PC-3 (cell line): ENCODE measurements at places on chromosomes 6 and 20. TPM values are rescaled to one million over a fixed set of nuclear protein-coding genes. Genes with fewer than 3 reads are reported as not detected.

MRPS10 gene
- 72.2 and 82.1 TPM in 2 replicates for total RNA-seq

CCN6 gene
- total RNA-seq: not detected in 2 replicates

SRC gene
- total RNA-seq: 55.6 and 82.1 TPM in 2 replicates

FLOT1 gene
- 305 and 401 TPM in 2 replicates for total RNA-seq

SLC24A3 gene
- 0.11 TPM in 1 of 2 replicates, not detected in the other for total RNA-seq

TMEM244 gene
- not detected in 2 replicates for total RNA-seq

C6orf58 gene
- total RNA-seq: not detected in 2 replicates

ABCF1 gene
- total RNA-seq: 67.3 and 77.3 TPM in 2 replicates

ACTL10 gene
- total RNA-seq: 1.6 and 2.8 TPM in 2 replicates

TUBB2B gene
- total RNA-seq: 5.1 and 6.5 TPM in 2 replicates

VSX1 gene
- total RNA-seq: not detected in 2 replicates

RIN2 gene
- 64.3 and 69.8 TPM in 2 replicates for total RNA-seq

DNA sequence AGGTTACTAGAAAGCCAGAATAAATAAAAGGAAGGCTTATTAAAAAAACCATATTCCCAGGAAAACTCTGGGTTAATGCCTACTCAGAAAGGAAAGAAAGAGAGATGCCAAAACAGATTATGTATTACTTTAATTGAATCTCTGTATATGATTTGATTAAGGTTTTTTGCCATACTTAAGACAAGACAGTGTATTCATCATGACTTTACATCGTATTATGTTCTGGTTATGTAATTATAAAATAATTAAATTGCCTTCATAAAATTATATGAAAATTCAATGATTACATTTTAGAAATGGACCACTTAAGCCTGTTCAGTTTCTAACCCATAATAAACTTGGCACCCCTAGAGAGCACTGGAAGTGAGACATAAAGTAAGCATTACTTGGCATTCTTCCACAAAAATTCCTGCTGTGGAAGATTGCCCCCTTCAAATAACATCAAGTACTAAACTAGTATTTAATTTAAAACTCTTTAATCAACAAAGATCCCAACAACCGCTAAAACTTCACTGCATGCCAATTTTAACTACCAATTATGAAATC, 20.8 kb upstream of the IBTK start:
- DNase-seq: peak; percentile 60

DNA sequence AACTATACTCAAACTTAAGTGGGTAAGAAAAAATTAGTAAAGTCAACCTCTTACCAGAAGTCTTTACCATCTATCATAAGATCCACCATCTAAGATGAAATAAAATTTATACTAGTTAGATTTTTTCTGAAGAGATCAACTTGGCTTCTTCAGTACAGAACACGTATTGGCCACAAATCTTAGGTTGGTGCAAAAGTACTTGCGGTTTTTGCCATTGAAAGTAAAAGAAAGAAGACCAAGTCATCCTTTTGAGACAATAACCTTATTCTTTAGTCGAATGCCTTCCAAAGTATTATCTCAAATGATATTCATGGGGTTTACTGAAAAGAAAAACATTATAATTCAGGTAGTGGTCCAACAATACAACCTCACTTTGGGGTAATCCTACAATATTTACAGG, 292.6 kb upstream of the PTCHD4 start:
- no peak for DNase-seq

DNA sequence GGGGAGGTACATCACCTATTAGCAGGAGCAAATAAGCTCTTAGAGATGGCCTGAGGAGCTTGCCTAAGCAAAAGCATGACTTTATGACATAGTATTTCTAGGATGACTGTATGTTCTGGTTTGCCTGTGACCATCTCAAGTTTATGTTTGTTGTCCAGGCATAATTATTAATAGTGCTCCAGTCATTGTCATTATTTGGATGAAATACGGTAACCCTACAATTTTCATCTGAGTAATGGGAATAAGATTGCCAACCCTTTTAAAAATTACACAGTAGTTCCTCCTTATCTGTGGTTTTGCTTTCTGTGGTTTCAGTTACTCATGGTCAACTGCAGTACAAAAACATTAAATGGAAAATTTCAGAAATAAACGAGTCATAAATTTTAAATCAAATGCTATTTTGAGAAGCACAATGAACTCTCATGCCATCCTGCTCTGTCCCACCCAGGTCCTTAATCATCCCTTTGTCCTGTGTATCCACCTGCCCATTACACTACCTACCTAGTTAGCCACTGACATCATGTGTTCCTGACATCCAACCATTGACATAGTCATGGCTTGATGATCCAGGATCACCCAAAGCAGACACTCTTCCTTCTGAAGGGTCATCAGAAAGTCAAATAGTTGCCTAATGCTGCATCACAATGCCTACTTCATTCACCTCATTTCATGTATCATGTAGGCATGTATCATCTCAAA, 27.0 kb upstream of the TFB1M start:
- DNase-seq: peak; percentile 74

- DNase-seq: no peak
These were observed 751.1 kb downstream of the DHX35 start for GRCh38 chr20:39713076-39713840.

GRCh38 chr6:50816115-50816675, 2.5 kb upstream of the TFAP2B start:
- peak; percentile 91 for DNase-seq

GRCh38 chr6:139577763-139578604, 203.5 kb upstream of the CITED2 start:
- peak; percentile 45 for DNase-seq

DNA sequence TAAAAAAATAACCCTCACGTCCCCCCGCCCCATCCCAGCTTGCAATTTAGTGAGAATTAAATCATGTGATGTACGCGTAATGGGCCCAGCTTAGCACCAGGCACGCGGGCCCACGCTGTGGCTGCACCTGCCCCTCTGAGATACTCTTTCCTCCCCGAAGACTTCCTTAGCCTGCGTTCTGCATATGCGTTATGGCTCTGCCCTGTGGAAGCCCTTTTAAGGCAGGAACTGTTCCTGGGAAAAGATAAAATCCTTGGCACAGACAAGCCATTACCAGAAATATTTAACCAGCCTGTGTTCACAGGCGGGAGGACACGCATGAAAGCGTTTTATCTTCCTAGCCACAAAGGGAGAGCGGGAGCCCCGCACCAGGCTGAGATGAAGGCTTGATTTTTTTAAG, 311.0 kb downstream of the LRFN2 start:
- DNase-seq: no peak

DNA sequence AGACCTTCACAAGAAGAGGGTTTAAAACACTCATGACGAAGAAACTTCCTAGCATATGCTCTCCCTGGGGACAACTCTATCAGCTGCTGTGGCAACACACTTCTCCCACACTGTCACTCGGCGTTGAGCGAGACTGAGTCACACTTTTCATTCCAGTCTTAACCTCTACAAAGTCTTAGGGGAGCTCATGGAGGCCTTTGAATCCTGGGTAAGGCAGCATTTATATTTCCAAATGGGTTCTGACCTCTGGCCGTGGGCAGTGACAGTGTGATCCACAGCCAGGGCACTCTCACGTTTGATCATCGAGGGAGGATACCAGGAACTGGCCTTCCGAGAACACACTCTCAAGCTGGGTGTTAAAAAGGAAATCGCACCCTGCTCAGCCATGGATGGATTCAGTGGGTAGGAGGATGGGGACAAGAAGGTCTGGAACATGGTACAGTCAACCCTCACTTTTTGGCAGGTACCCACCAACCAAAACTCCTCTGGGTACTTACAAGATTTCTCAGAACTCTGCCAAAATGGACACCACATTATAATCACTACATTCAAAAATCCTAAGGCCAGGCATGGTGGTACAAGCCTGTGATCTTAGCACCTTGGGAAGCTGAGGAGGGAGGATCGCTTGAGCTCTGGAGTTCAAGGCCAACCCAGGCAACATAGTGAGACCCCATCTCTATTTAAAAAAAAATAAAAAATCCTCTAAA, 19.6 kb downstream of the RRBP1 start:
- DNase-seq: no peak

- DNase-seq: no peak
These were observed 155.7 kb downstream of the DOK5 start for GRCh38 chr20:54631059-54631458.

GRCh38 chr6:50289366-50289765, 239.6 kb upstream of the DEFB112 start:
- peak; percentile 7 for DNase-seq

DNA sequence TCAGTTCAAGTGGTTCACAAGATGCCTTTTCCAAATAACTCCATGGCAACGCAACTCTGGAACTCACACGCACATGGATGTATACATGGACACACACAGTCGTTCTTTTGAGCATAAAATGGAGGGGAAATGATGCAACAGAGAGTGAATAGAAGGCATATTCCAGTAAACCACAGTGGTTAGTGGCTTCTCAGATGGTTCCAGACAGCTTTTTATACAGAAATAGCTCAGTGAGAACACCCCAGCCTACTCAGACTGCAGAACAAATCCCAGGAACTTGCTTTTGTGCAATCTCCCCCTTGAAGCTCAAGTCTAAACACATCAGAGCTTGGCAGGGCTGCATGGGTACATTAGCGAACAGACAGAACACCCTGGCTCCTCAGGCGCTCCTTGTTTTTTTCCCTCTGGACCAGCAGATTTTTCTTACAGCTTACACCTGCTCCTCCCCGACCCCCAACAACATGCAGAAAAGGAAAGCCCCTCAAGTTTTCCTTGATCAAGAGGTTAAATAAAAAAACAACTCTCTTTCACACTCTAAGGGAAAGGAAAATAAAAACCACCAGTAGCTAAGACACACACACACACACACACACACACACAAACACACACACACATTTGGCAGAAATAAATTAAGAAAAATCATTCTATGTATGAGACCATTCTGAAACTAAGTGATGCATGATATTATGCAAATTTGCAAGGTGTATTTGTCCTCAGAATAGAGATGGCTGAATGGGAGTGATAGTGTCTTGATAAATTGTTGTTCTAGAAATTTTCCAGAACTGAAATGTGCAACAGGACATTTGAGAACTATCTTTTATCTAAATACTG, 51.2 kb upstream of the RANBP9 start:
- DNase-seq: no peak
